ENCODE measurements at places on chromosomes 6 and 20.
A peak's percentile ranks its signal among the peaks of the same experiment; 100 is the strongest.

DNA sequence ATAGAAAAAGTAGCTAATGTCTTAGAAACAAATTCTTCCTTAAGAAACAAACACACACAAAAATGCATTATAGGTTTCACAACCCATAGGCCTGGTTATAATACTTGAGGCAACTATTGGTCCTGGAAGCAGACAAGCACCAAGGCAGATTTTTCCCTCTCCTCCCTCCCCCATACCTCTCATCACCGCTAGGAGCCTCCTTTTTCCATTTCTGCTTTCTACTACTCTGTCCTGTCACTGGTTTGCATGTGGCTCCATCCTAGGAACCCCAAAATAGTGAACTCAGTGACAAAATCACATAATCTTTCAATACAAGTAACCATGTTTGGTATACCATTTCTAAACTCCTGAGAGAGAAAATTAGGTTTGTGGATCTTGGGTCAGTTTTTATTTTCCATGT lies 66.1 kb downstream of the HMGCLL1 start:
- DNase-seq: no peak

DNA sequence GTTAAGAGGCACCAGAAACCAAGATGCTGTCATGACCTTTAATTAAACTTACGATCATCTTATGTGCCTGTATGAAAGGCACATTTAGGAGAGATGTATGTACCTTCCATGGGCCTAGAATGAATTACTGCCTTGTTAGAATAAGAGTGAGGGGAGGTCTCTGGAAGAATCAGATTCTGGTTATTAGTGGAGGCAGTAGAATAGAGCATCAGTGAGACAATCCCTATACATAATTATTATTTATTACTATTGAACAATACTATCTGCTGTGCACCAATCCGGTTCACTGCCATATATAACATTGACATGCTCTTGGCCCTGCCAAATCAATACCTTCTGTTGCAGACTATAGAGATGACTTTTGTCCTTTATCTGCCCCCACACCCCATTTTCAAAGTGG lies 776.5 kb downstream of the DHX35 start:
- no peak for DNase-seq

GRCh38 chr20:7775072-7775471 lies 165.2 kb downstream of the HAO1 start:
- DNase-seq: no peak

- no peak for DNase-seq
Observed at GRCh38 chr20:3710011-3710466, 2.4 kb downstream of the SIGLEC1 start.

GRCh38 chr6:9360881-9361280 lies 925.5 kb upstream of the SLC35B3 start:
- DNase-seq: no peak

GRCh38 chr6:43786664-43787329 lies 16.8 kb downstream of the VEGFA start:
- no peak for DNase-seq

- DNase-seq: no peak
Observed at GRCh38 chr6:9136141-9136822, 700.9 kb upstream of the SLC35B3 start.

GRCh38 chr20:48828734-48829460 lies 1.1 kb upstream of the PREX1 start:
- DNase-seq: no peak

DNA sequence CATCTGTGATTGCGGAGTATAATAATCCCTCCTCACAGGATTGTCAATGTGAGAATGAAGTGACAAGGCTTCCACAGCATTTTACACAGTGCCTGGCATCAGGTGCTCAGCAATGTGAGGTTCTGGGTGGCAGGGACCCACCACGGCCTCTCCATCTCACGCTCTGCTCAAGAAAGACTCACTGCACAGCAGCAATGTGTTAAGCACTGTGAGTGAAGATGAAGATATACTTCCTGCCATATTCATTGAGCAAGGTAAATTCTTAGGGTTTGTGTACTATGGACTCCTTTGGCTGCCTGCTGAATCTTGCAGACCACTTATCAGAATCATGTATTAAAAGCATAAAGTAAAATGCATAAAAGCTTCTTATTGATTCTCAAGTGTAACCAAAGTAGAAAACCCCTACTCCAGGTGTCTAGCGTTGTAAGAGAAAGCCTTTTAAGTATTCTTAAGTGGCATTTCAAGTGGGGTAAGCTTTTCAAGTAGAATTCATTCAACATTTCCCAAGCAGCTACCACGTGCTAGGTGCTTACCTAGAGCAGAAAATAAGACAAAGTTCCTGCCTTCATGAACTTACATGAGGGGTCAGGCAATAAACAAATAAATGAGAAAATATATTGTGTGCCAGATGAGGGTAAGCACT lies 17.0 kb upstream of the MEP1A start:
- DNase-seq: no peak

DNA sequence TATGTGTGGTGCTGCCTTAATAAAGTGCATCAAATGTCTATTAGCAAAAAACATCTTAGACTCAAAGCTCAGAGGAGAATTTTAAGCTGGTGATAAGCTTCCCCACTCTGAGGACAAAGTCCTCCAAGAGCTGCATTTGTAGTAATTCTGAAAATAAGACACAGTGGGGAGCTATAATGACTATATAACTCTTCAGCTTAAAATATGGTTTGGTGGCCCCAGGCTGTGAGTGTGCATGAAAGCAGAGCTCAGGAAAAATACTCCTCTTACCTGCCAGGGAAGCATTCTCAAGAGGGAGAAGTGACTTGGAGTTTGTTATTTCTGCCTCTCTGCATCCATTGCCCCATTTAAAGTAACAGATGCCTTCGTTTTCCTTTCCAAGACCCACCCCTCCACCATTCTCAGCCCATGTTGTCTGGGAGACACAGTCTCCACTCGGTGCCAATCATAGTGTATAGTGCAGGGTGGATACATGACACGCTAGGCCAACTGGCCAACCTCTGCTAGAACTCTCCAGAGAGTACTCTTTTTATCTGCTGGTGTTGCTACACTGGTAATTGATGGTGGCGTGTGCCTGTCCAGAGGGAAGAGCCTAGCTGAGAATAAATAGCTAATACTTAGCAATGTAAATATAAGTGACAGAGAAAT lies 229.2 kb downstream of the PHF3 start:
- DNase-seq: no peak

- DNase-seq: no peak
Observed at GRCh38 chr20:45121388-45121787, 2.9 kb downstream of the WFDC12 start.

GRCh38 chr6:31580807-31581433 lies 1.3 kb downstream of the LTB start:
- DNase-seq: peak; percentile 89

DNA sequence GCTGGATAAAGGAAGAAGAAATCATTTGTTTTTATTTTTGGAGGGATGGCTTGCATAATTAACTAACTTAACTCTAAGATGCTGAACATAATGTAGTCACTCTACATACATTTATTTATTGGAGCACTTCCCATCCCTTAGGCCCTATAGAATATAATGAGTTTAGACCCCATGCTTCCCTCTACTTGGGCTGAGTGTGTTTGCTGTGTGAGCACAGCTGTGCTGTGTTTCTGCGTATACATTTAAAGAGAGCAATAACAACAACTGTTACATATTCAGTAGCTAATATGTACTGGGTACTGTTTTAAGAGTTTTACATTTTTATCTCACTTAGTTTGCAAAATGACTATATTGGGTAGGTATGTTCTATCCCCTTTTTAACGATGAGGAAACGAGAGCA lies 736.6 kb upstream of the NRSN1 start:
- DNase-seq: no peak

DNA sequence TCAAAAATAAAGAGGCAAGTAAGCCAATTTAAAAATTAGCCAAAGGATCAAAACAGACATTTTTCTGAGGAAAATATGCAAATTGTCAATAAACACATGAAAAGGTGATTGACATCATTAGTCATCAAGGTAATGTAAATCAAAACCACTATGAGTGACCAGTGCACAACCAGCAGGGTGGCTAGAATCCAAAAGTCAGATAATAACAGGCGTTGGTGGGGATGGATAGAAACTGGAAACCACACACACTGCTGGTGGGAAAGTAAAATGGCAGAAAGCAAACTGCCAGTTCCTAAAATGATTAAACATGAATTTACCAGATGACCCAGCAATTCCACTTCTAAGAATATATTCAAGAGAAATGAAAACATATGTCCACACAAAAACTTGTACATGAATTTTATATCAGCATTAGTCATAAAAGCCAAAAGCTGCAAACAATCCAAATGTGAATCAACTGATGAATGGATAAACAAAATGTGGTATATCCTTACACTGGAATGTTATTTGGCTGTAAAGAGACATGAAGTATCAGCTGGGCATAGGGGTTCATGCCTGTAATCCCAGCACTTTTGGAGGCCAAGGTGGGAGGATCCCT lies 74.8 kb upstream of the MBOAT1 start:
- DNase-seq: no peak

GRCh38 chr20:36951198-36951978 lies at the start of gene SAMHD1:
SAMHD1 (minus strand) TSS chr20:36951708; CDS start chr20:36951643, 65 bp downstream.
- peak; percentile 63 for DNase-seq

GRCh38 chr6:93677264-93677965 lies 258.1 kb upstream of the EPHA7 start:
- no peak for DNase-seq

DNA sequence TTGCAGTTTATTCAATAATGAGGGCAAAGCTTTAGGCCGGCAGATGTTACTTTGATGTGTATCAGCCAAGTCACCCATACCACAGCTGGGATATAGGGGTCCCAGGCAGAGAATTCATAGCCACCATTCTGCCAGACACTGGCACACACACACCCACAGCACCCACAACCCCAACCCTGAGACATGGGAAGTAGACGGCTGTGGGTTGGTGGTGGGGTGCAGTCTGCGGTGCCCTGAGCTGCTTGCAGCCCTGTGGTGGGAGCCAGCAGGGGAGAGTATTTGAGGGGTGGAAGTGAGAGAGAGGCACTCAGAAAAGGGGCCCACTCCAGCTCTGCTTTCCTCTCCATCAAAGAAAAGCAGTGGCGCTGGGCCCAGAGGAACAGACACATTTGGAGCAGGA lies 125.3 kb downstream of the FOXO3 start:
- DNase-seq: no peak

DNA sequence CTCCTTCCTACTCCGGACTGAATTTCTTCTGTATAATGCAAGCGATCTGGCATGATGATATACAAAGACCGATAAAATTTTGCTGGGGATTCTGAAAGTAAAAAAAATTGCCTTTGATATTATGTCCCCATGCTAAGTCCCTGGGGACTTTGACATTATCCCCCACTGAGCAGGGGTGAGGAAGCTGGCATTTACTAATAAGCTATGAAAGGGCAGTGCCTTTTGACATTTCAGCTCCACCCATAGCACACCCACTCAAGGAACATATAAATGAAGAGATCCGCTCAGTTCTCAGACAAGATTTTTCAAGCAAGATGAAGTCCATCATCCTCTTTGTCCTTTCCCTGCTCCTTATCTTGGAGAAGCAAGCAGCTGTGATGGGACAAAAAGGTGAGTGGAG lies at the start of gene SEMG2:
TSS of gene SEMG2 (plus strand) at position 298 of the 400 bp plus-strand sequence. CDS start at position 315, 17 bp downstream.
- DNase-seq: no peak

DNA sequence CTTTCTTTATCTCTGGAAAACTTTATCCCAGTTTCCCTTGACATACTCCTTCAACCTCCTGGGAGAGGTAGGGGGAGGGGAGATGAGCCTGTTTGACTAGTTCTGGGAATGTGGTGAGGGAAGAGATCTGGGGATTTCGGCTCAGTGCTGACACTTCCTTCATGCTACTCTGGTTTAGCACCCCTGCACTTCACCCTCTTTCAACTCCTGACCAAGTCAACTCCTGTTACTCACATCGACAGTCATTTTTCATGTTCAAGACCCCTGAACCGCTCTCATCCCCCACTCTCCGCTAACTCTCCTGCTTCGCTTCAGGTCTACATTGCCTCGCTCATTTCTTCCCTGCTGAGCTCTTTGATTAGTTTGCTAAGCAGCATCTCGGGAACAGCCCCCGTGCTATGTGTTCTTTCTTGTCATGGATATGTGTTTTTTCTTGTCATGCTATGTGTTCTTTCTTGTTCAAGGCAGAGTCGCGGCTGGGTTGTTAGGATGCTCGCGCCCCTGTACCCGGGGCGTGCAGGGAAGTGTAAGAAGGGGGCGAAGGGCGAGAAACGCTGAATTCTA lies 16.6 kb upstream of the TRIM27 start:
- DNase-seq: no peak

GRCh38 chr20:50020288-50020687 lies 37.5 kb downstream of the SNAI1 start:
- DNase-seq: no peak

- DNase-seq: no peak
Observed at GRCh38 chr6:20879526-20879925, 345.3 kb downstream of the CDKAL1 start.

DNA sequence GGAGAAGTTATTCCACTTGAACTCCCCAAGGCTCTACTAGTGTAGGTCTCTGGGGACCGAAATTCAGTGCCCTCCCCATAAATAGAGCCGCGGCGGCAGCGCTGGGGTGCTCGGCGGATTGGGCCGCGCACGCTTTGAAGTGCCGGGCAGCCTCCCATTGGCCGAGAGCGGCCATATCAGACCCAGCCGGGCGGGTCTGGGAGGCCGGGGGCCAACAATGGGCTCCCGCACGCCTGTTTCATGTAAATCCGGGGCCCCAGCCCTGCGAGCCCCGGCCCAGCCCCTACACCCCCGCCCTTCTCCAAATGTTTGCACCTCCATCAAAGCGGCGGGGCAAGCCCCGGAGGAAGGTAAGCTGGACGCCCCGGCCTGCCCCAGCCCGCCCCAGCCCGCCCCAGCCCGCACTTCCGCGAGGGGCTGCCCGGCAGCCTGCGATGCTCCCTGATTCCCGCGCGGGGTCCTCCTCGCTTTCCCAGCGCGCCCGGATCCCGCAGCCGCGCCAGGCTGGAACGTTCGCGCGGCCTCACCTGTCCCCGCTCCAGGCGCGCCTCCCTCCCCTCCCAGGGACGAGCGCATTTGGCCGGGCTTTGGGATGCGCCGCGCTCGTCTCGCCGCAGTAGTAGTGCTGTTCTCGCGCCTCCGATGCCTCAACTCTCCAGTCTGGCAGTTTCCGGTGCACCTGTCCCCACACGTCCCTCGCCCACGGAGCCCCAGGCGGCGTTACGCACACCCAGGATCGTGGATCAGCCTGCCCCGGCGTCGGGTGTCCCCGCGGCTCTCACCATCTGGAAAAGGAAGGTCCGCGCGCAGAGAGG lies at the start of gene TBXT:
TSS of gene TBXT (minus strand) at position 51 of the 815 bp plus-strand sequence. CDS start 260 bp downstream, outside the sequence.
- DNase-seq: no peak

GRCh38 chr6:128519132-128519930 lies 1.1 kb downstream of the PTPRK start:
- DNase-seq: peak; percentile 4

DNA sequence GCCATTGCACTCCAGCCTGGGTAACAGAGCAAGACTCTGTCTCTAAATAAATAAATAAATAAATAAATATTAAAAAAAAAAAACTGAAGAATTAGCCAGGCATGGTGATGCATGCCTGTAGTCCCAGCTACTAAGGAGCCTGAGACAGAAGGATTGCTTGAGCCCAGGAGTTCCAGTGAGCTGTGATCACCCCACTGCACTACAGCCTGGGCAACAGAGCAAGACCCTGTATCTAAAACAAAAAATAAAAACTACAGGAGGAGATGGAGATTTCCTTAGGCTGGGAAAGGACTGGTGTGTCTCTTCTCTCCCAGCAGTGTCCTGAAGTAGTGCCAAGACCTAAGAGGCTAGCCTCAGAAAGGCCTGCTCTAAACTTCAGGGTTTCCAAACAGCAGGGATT lies 8.1 kb upstream of the GTF3C6 start:
- DNase-seq: no peak
